Fibroblast of lung (primary cell): ENCODE measurements at places on chromosomes 2 and 18.

GRCh38 chr2:241393524-241394196 is 37.6 kb downstream of the FARP2 start:
- no peak for DNase-seq

DNA sequence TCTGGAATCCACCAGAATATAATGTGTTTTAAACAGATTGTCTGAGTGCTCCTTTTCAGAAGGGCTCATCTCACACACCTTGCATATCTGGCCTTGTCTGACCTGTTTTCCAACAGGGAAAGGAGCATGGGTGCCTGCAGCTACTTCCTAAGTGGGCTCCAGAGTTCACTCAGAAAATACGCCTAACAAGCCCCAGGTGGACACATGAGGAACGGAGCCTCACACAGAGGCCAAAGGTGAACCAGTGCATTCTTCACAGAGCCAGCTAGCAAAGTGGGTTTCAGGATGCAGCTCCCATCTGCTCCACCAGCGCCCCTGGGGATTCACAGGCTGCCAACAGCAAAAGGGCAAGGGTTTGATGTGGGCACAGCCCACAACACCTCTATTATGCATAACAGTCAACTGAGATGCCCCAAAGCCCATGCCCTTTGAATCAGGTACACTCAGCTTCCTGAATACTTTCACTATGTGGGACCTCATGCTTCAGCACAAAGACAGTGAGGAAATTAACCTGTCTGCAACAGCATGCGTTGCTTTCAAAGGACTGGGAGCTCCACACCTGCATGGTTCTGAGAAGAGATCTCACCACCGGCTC is 86.6 kb downstream of the CCBE1 start:
- no peak for DNase-seq

DNA sequence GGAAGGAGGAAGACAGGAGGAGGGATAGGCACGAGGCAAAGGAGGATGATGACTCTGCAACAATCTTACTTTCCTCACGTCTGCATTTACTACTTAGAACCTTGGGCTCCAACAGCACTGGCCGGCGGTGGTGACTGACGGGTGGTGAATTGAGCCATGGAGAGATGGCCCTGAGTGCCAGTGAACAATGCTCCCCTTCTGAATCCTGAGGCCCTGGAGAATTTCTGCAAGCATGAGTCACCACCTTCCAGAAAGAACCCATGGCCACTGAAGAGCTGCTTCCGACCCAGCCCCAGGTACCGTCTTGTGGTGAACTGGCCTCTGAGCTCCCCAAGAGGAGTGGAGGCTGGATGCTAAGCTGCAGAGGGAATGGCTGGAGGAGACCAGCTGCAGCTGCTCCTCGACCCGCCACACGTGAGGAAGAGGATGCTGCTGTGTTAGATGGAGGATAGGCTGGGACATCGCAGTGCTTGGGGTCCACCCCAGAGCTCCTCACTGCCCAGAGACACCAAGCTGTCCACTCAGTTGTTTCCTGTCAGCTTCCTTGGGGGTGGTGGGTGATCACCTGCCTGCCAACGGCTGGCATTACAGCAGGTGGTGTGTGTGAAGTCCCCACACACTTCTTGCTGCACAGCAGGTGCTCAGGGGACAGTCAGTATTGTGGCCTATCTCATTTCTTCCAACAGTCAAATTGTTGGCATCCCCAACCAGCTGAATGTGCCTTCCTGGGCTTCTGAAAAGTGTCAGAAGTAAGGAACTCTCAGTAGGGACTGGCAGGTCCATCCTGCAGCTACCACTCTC is 186.5 kb upstream of the ID2 start:
- no peak for DNase-seq

DNA sequence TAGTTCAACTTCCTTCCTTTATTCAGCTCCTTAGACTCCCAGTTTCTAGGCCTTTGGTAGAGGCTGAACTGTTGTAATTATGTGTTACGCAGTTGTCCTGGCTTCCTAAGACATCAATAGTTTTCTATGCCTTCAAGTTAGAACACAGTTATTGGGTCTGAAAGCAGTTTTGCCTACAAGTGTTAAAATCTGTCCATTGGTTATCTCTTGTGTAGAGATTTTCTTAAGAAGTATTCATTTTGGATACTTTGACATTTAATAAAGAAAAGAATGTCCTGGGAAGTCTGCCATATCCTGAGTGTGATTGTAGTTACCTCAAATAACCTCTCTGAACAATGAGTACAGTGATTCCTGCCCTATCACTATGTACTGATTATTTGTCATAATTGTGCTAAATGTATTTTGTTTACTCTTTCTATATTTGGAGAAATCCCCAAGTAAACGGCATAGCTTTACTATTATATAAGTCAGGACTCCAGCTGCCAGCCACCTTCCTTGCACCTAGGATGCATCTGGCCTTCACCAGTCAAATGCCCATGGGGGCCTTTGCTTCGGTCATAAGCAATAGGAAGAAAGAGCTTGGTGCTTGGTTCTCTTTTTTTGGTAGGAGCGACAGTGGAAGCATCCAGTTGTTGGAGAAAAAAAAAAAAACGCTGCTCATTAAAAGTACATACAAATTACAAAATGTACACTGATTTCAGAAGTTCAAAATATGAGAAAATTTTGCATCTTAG is 449.5 kb upstream of the PKDCC start:
- DNase-seq = peak; percentile 6

DNA sequence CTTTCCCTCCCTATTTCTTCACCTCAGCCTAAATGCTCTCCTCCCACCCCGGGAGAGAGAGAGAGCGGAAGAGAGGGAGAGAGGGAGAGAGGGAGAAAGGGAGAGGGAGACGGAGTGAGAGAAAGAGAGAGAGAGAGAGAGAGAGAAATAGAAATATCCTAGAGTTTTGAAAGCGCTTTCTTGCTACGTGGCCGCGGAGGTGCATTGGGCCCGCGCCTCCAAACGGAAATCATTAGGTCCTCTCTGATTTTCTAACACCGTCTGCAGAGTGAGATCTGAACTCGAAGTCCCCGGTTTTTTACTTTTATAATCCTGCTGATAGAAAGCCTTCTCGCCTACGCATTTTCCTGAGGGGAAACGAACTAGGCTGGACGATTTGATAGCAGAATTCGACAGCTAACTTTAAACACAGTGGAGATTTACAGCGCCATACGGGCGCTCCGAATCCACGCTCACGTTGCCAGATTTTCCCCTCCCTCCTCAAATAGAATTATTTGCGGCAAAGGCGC is 903 bp upstream of the EVX2 start:
- DNase-seq = no peak

DNA sequence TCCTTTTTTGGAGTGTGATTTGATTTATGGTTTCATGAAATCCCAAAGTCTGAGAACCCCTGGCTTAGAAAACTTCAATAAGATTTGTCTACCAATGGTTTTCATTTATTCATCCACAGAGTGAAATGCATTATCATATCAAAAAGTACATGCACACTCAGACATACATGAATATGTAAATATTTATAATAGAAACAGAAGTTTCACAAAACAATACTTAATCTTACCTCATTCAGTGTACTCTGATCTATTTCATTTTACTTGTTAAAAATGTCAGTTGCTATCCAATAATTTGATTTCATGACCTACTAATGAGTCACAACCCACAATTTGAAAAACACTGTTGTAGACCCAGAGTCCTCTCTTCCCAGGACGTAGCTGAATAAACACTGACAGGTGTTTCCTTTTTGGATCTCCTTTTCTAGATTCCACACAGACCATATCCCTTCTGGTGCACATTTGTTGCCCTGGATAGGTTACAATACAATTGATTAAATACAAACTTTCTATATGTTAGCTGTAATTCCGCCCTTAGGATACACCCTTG is 10.4 kb upstream of the CAVIN2 start:
- DNase-seq = peak; percentile 81

GRCh38 chr2:105393373-105394055 is 5.3 kb downstream of the FHL2 start:
- peak; percentile 97 for DNase-seq

GRCh38 chr2:183063083-183063482 is 15.5 kb upstream of the DUSP19 start:
- DNase-seq = peak; percentile 81

- DNase-seq = no peak
Measured at GRCh38 chr2:21379140-21379539, 255.4 kb downstream of the TDRD15 start.

DNA sequence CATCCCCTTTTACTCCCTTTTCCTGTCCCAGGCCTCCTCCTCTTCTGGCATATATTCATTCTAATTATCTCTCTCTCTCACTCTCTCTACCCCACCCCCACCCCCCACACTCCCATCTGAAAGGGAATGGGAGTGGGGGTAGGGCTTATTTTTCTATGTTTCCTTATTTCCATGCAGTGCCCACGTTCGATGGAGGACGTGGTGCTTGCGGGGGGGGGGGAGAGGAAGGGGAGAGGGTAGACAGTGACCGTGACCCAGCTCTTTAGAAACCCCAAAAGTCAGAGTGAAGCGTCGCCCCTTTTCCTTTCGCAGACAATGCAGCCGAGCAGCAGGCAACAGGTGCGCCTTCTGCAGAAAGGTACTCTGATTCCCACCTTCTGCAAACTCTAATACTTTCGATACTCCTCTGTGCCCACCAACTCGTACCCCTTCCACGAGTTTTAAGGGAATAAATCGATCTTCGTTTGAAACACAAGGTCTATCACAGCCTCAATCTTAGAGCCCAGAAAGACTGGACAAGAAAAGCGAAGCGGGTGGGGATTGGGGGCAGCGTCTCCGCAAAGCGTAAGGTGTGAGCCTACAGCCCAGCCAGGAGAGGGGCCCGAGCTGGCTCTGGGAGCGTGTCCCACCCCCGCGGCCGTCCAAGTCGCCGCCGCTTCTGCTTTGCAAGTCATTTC is 891 bp upstream of the NR4A2 start:
- no peak for DNase-seq

- DNase-seq = no peak
Measured at GRCh38 chr2:6730649-6731532, 134.8 kb downstream of the CMPK2 start.

GRCh38 chr2:12277241-12278034 is 439.3 kb upstream of the TRIB2 start:
- DNase-seq = no peak

DNA sequence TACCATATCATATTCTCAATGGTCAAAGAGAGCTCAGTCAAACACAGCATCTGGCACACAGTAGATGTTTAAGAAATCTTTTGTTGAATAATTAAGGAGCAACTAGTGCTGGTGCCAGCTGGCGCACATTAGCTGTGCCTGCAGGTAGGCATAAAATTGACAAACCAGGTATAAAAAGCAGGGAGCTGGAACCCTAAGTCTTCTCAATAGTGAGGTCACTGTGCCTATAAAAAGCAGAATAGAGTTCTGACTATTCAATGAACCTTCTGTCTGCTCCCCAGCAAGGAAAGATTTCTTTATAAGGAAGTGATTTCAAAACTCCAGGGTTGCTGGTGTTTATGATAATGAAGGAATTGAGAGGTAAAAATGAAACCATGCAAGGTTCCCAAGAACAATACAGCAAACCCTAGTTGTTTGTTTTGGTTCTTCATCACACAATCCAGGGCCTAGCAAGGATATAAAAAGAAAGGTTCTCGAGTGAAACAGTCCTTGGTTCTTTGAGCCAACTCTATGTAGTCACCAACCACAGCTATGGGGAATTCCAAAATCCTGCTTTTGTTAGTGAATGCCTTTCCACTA is 76.1 kb downstream of the THADA start:
- DNase-seq = peak; percentile 88

DNA sequence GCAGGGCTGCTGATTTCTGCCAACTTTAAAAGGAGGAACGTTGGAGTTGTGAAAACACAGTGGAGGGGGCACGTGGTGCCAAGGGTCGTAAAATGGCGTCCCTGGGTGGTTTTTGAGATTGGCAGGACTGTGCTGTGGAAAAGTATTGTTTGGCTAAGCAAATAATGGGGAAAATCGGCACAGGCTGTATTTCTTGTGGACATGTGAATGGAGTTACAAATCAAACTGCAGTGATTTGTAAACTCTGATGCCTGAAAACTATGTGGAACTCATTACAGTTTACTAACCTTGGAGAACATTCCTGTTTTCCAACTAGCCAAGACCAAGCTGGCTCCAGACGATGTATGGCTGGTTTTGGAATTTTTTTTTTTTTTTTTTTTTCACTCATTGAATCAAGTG is 68.7 kb downstream of the KCTD1 start:
- no peak for DNase-seq

- DNase-seq = peak; percentile 33
Measured at GRCh38 chr18:73742957-73743356, 404.7 kb downstream of the FBXO15 start.

GRCh38 chr2:237025090-237025865 is 60.4 kb upstream of the COPS8 start:
- DNase-seq = peak; percentile 92

DNA sequence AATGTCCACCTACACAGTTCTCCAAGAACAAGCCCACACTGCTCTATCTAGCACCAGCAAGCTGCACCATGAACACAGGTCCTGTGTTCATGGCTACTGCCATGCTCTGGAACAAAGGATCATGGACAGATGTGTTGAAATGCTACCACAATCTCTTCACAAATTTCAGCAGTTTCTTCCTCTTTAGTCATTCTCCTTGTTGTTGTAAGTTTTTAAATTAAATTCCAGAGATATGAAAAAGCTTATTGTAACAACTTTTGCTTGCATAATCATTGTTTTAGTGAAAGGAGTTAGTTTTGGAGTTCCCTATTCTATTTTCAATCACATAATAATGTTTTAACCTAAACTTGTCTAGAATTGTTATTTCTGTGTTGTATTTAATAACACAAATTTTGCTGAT is 17.2 kb upstream of the NAPG start:
- no peak for DNase-seq

- no peak for DNase-seq
Measured at GRCh38 chr2:190875891-190876290, 4.7 kb upstream of the GLS start.

- no peak for DNase-seq
Measured at GRCh38 chr18:35507192-35507591, 9.4 kb upstream of the INO80C start.

DNA sequence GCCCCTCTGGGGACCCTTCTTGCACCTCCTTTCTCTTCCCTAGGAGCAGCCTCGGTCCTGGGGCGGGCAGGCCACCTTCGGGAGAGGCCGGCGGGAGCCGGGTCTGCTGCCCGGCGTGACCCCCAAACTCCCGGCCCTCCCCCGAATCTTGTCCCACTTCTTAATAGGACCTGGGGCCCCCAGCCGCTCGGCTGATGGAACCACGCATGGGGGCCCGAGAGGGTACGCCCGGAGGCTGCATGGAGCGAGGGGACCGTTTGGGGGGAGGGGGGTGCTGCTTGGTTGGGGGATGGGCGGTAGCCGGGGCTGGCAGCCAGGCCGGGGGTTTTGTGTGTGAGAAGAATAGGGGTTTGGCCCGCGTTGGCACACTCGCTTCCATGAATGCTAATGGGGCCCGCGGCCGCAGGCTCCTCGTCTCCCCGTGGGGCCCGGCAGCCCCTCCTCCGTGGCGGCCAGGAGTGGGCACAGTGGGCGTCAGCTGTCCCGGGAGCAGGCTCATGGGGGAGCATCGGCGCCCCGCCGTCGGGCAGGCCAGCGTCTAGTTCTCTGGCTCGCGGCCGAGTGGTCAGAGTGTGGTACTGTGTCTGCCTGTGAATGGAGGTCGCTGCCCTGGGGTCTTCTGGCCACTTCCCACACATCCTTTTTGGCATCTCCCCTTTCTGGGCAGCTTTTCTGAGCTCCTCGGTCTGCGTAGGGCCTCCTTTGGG is 1.0 kb downstream of the GAREM2 start:
- no peak for DNase-seq

GRCh38 chr2:233209117-233209532 is 42.3 kb upstream of the ATG16L1 start:
- no peak for DNase-seq

- no peak for DNase-seq
Measured at GRCh38 chr18:80012714-80013113, 21.5 kb upstream of the RBFA start.
